ENCODE measurements at places on chromosomes 7 and 10.

DNA sequence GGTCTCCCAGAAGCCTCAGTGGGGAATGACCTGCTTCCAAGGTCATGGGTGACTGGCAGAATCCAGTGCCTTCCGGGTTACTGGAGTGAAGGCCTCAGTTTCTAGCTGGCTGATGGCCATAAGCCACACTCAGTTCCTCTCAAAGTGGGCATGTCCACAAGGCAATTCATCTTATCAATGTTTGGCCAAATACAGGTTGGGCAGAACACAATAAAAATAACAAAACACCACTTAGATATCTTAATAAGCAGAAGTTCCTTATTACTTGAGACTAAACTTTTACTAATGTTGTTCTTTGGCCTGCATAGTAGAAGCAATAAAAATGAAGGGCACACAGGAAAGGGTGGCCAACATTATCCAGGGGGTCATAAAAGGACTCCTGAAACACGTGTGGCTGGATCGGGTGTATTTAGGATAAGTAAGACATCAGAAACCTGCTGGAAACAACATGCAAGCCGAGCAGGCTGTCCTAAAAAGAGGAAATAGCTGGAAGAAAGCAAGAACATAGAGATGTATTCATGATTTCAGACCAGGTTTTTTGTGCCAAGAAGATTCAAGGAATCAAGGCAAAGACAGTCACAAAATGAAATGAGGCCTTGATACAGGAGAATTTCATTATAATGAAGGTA lies 19.6 kb upstream of the AKR1C2 start:
- DNase-seq = no peak

DNA sequence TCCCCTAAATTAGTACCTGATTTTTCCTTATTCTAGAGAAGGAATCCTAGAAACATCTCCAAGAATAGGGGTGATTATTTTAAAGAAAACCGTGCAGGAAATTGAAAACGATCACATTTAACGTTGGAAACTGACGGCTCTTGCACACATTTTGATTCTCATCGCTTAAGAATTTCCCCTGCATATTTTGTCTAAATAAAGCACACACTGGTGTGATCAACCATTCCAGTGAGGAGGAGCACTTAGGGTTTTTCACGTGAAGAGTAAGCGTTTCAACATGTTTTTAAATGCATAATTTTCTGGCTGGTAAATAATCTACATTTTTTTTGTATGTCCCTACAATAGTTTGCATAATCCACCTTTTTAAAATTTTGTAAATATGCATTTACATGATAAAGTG lies 229.7 kb upstream of the PFKP start:
- DNase-seq = no peak

DNA sequence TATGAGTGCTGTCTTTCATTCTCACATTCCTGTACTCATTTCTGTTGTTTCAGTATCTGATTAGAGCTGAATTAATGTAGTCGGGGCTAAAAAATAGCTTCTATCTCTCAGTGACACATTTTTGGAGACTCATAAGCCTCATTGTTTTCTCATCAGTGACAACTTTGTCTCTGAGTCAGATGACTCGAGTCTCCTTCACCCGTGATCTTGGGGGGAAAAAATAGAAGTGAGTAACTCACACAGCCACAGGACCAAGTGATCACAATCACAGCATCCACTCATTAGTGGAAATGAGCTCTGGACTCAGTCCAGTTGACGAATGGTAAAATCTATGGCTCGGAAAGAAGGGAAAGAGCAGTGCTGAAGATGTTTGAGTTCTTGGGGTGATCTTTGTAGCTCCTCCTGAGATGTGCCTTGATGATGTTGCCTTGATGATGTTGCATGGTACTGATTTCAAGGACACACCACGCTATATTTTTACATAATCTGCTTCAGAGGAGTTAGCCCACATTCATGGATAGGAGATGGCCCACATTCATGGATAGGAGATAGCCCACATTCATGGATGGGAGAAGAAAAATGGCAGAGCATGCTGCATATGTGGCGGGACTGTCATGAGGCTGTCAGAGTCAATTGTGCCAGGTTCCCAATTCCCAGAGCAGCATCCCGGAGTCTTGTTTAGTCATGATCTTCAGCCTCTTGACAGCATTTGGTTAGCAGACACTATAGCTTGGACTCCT lies 214.7 kb downstream of the CELF2 start:
- DNase-seq = no peak

- DNase-seq = no peak
Measured at GRCh38 chr10:22278441-22278782, 37.8 kb upstream of the COMMD3 start.

- DNase-seq = no peak
Measured at GRCh38 chr10:120713573-120714205, 137.5 kb upstream of the WDR11 start.

- no peak for DNase-seq
Measured at GRCh38 chr10:12484002-12484918, 134.9 kb downstream of the CAMK1D start.

GRCh38 chr7:132112106-132112505 lies 464.2 kb downstream of the PLXNA4 start:
- no peak for DNase-seq

GRCh38 chr10:12961416-12962205 lies 39.9 kb downstream of the CCDC3 start:
- DNase-seq = no peak

All from head of caudate nucleus (tissue), 42 donors.